ENCODE measurements at places on chromosomes 12 and 14.

DNA sequence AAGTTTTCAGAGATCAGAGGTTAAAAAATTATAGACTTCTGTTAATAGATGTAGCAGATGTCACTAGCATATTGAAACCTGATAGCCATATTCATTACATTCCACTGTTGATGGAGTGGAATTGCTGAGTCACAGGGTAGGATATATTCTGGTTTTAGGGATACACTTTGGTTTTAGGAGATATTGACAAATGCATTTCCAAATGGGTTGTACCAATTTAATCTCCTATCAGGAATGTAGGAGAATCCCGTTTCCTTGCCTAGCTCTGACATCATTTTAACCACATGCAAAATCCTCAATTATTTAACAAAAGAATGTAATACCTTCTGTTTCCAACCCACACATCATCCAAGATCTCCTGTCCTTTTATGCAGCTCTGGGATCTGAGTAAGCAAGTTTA is 30.7 kb upstream of the ESR2 start:
- DNase-seq: no peak

- DNase-seq: no peak
These were observed 261.9 kb upstream of the LRIG3 start for GRCh38 chr12:59182191-59182590.

GRCh38 chr12:114319422-114319821 is 86.5 kb downstream of the TBX5 start:
- no peak for DNase-seq

GRCh38 chr12:84603484-84604248 is 308.9 kb downstream of the SLC6A15 start:
- no peak for DNase-seq

- no peak for DNase-seq
These were observed 60.5 kb downstream of the ATG14 start for GRCh38 chr14:55351111-55351510.

DNA sequence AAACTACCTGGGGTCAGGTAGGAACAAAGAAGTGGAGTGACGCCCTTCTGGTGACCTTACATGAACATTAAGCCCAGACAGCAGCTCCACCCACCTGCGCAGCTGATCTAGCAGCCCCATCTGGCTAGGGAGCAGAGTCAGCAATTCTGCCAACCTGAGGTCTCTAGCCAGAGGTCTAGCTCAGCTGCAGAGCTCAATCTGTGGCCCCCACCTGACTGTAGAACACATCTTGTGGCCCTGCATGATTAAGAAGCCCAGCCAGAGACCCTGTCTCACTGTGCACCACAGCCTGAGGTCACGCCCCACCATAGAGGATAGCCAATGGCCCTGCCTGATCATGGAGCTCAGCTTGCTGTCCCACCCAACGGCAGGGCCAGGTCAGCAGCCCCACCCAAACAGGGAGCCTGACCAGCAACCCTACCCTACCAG is 50.6 kb upstream of the HIGD1C start:
- no peak for DNase-seq

- DNase-seq: no peak
These were observed 1.4 kb downstream of the PTHLH start for GRCh38 chr12:27971121-27971489.

- no peak for DNase-seq
These were observed 343.9 kb upstream of the KITLG start for GRCh38 chr12:88924162-88924561.

- DNase-seq: no peak
These were observed 51.3 kb upstream of the RERGL start for GRCh38 chr12:18141048-18141982.

- DNase-seq: no peak
These were observed 4.8 kb upstream of the DGLUCY start for GRCh38 chr14:91108941-91109611.

All from activated T-cell treated with anti-CD3 and anti-CD28 coated beads, Interleukin-2, amount 50 U/mL, for 4 hours (primary cell).